ENCODE measurements at places on chromosomes 6 and 20.

- no peak for DNase-seq
Observed at GRCh38 chr6:109372130-109372529, 10.1 kb downstream of the CD164 start.

DNA sequence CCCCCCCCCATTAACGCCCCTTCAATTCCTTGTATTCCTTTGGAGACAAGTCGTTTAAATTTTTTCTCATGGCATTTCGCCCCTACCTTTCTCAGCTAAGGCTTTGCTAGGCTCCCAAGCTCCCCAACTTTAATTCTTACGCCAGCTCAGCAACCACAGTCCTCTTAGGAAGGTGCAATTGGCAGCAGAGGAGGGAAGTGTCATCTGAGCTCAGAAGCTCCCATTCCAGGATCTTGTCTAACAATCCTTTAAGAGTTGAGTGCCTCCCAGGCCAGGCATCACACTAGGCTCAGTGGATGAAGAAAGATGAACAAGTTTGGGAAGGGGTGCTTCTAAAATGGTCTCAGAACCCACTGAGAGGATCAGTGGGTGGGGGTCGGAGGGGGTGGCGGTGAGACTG lies 131.2 kb upstream of the AKAP12 start:
- no peak for DNase-seq

GRCh38 chr6:111818539-111819226 lies 54.6 kb downstream of the FYN start:
- DNase-seq = no peak

GRCh38 chr6:168078943-168079405 lies at the start of gene FRMD1:
TSS of gene FRMD1 (minus strand) at chr6:168079212. CDS start at chr6:168079094, 118 bp downstream.
- no peak for DNase-seq

DNA sequence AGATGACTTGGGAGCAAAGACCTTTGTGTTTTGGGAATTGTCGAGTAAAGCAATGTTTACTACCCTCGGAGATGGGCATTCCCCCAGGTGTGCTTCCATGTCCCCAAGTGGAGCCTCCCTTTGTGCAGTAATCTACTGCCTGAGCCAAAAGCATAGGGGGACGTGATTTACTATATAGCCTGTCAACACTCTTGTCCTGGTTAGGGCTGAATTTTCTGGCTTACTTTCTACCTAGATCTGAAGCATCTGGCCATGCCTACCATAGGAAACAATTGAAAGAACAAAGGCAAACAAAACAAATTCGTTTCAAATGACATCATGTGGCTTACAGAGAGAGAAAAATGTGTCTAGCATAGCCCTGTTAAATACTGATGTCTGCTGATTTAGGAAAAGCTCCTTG lies 350.6 kb downstream of the SAMD5 start:
- DNase-seq = no peak

- DNase-seq = no peak
Observed at GRCh38 chr20:49526056-49526455, 41.9 kb downstream of the PTGIS start.

- DNase-seq = no peak
Observed at GRCh38 chr6:50404643-50405042, 308.7 kb upstream of the TFAP2D start.

- DNase-seq = no peak
Observed at GRCh38 chr6:106870069-106870468, 104.5 kb downstream of the CD24 start.

DNA sequence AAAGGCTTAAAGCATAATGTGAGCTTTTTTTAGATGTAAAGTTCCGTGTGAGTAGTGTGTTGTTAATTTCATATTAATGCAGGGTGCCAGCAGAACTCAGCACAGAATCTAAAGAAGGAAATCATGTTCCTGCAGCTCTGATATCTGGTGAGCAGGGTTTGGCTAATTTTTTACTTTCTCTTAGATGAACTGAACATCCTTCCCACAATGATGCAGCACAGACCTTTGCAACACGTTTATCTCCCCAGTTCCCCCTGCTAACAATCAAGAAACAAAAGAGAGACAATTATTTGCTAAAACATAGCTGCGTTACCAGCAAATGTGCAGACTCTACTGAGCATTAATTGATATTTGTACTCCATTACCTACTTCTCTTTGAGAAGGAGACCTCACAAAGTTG lies 39.1 kb upstream of the ATXN1 start:
- no peak for DNase-seq

DNA sequence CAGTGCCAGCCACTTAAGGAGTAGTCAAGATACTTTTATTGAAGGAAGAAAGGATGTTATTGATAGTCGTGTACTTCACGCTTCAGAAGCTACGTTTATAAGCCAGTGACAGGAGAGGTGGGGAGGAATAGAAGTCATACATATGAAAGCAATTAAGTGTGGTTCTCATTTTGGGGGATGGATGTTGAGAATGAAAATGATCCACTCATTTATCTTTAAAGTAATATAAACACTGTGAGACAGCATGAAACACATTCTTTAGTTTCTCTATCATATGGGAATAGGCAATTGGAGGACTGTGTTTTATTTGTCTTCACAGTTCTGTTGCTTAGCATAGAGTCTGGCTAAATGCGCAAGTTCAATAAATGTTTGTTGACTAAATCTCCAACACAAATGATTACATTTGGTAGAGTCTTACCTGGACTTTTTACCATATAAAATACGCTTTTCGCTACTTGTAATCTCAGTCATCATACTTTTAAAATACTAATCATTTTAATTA lies 35.2 kb downstream of the AK9 start:
- DNase-seq = no peak

DNA sequence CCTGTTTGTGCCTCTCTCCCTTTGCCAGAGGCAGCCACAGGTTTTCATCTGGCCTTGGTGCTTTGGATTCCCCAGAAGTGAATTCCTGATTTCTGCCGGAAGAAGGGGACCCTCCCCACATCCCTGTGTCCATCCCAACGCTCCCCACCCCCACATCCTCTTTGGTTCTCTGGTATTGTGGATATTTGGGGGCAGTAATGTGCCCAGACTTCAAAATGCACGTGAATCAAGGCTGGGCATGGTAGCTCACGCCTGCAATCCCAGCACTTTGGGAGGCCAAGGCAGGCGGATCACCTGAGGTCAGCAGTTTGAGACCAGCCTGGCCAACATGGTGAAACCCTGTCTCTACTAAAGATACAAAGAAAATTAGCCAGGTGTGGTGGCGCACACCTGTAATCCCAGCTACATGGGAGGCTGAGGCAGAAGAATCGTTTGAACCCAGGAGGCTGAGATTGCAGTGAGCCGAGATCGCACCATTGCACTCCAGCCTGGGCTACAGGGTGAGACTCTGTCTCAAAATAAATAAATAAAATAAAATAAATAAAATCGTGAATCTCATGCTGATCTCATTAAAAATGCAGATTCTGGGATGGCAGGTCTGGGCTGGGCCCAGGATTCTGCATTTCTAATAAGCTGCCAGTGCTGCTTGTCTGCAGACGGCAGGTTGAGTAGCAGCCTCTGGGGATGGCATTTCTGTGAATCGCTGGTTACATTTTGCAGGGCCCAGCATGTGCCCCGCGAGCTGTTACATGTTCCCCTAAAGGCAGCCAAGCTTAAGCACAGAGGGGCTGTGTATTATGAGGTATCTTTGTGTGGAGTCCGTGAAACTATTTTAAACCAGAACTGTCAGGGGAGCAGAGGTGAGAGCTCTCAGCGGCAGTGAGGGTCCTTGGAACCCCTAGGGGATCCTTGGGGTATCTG lies 49.0 kb downstream of the SYNJ2 start:
- DNase-seq = no peak

DNA sequence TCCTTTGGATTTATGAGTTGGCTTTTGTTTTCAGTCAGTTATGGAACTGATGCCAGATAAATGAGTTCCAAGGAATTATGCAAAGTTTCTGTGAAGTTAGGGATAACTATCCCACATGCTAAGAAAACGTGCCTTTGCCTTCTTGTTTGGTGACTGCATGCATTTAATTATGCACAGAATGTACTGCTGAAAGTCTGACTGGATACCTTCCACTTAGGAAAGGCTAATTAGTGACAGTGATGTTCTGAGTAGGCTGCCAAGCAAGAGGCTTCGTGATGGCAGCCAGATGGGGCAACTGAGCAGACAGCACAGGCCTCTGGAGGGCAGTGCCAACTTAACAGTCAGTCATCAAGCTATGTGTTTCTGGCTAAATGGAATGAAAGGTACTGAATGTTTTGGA lies 289.9 kb downstream of the CD109 start:
- no peak for DNase-seq

GRCh38 chr6:49003348-49003747 lies 459.7 kb downstream of the MMUT start:
- no peak for DNase-seq

DNA sequence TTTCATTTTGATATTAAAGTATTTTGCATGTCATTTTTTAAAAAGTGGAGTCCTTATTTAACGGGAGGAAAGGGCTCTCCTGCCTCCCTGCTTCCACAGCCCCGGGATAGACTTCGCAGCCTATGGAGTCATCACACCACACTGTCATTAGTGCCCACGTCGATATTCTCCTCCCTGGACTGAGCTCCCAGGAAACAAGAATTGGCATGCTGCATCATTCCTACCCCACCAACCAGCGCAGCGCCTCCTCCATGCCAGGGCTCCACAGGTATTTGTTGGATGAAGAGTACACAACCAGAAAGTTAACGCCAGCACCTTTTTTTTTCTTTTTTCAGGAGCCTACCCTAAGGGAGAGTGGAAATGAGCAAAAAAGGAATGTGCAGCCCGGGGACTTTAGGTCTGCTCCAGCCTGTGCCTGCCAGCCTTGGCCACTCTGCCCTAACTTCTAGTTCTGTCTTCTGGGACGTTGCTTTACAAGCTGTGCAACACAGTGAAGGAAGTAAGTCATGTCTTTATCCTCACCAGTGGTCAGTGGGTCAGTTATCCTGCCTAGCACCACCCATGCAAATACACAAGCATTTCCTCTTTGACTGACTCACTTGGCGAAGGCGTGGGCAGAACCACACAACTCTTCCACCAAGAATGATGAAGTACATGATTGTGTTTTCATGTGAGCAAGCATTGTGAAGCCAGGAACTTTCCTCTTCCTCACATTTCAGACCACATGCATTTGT lies 180.7 kb upstream of the UST start:
- no peak for DNase-seq

DNA sequence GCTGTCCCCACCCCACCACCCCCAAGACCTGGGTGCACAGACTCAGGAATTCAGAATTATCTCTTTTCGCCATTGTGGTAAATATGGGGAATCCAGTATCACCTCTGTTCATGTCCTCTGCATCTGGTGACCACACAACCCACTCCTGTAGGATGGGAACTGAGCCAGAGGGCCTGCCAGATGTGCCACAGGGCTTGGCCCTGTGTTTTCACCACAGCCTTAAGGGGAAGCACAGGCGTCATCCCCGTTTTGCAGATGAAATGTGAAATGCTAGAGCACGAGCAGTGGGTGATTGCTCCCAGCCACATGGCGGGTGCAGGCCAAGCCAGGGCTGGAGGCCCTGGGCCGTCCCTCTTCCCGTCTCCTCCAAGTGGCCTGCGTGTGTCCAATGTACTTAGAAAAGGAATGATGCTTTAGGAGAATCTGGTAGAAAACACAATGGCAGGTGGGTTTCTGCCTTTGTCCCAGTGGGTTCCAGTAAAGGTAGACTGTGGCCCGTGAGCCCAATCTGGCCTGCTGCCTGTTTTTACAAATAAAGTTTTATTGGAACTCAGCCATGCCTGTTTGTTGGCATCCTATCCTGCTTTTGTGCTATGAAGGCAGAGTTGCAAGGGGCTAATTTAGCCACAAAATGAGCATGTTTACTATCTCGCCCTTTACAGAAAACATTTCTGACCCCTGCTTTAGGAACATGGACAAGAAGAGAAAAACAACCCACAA lies 309.2 kb downstream of the CDH4 start:
- no peak for DNase-seq

GRCh38 chr6:26290941-26291340 lies 74.1 kb upstream of the BTN3A2 start:
- DNase-seq = no peak

DNA sequence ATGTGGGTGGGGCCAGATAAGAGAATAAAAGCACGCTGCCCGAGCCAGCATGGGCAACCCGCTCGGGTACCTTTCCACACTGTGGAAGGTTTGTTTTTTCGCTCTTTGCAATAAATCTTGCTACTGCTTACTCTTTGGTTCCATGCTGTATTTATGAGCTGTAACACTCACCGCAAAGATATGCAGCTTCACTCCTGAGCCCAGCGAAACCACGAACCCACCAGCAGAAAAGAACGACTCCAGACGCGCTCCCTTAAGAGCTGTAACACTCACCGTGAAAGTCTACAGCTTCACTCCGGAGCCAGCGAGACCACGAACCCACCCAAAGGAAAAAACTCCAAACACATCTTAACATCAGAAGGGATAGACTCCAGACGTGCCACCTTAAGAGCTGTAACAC lies 76.7 kb downstream of the TFAP2A start:
- DNase-seq = no peak

GRCh38 chr20:1478566-1478965 lies 11.9 kb upstream of the NSFL1C start:
- no peak for DNase-seq

DNA sequence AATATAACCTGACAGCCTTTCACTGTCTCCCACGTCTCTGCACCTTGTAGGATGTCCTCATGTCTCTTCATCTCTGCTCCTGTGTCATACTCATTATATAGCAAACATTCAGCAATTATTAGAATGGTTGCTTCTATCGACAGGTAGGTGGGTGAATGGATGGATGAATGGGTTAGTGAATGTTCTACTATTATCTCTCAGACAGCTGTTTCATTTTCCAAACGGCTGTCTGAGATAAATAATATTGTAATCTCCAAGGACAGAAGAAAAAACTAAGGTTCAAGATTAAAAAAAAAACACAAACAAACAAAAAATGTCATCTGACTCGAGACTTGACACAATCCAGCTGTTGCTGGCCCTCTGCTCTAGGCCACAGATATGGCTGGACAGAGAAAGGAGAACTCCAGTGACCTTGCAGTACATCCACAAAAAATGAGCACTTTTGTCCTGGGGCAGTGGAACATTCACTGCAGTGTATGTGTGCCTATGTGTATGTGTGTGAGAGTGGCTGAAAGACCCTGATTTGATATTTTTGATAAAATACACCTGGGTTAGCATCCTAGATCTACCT lies 2.1 kb downstream of the HNF4A start:
- no peak for DNase-seq

DNA sequence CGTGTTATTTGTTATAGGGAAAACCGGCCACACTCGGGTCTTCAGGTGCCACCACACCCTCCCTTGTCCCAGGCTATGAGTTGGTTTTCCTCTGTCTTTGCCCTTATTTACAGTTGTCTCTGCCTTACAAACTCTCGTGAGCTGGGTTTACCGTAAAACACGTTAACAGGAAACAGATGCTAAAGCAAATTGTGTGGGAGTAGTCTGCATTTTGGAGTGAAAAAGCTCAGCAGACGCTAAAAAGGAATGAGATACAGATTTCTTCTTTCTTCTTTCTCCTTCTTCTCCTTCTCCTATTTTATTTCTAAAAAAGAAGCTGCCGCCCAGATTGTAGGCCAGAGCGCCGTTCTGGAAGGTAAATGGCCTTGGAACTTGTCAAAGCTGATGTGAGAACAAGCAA lies 51.9 kb downstream of the APCDD1L start:
- no peak for DNase-seq
